A549 treated with AZD2906 at 1 μM for 4 hours (cell line): ENCODE measurements at places on chromosomes 12 and 14. TPM values are rescaled to one million over a fixed set of nuclear protein-coding genes. Genes with fewer than 3 reads are reported as not detected.

PAWR gene
- 36.9 to 54.4 TPM (median 50.9 TPM) in 5 replicates for total RNA-seq

ESYT1 gene
- total RNA-seq = 59.6 to 64.9 TPM (median 64.2 TPM) in 5 replicates

RNF212B gene
- not detected in 5 replicates for total RNA-seq

TTLL5 gene
- total RNA-seq = 10.8 to 14.1 TPM (median 12.0 TPM) in 5 replicates

FMNL3 gene
- 1.3 to 2.4 TPM (median 1.9 TPM) in 5 replicates for total RNA-seq

EML5 gene
- 0.32 to 0.45 TPM (median 0.39 TPM) in 5 replicates for total RNA-seq

INSM2 gene
- 0.05 to 0.11 TPM (median 0.07 TPM) in 5 replicates for total RNA-seq

TMTC1 gene
- 0.01 to 0.16 TPM (median 0.02 TPM) in 5 replicates for total RNA-seq
